ENCODE measurements at places on chromosomes 12 and 14.
A peak's percentile ranks its signal among the peaks of the same experiment; 100 is the strongest.

DNA sequence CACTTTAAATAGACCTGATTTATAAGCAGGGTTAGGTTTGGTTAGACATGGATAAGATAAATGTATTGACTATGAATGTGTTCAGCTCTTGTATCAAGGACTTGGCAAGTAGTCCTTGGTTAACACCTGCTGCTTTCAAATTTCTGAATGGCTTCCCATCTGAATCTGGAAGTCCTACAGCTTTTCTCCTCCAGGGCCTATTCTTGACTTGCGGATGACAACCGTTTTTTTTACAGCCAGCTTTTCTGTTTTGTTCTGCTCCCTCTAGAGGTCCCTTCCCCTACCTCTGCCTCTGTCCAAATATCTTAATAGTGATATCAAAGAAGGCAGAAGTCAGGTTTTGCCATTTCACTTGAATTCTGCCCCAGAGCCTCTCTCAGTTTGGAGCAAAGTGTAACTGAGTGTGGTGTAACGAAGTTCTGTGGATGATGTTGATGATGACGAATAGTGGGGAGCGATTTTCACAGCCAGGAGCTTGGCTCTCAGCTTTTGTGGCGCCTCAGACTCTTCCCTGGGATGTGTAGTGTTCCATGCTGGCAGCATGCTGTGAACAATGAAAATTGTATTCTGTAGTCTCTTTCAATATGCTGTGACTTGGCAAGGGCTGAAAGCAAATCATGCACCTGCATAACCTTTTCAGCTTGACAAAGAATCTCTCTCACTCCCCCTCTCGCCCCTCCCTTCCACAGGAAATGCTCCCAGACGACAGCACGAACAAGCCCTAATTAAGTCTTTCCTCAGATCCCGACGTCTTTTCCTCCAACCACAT, 5.0 kb upstream of the SLC4A8 start:
- DNase-seq = no peak

- DNase-seq = no peak
Measured at GRCh38 chr14:20247646-20248246, 8.7 kb downstream of the OR11H4 start.

DNA sequence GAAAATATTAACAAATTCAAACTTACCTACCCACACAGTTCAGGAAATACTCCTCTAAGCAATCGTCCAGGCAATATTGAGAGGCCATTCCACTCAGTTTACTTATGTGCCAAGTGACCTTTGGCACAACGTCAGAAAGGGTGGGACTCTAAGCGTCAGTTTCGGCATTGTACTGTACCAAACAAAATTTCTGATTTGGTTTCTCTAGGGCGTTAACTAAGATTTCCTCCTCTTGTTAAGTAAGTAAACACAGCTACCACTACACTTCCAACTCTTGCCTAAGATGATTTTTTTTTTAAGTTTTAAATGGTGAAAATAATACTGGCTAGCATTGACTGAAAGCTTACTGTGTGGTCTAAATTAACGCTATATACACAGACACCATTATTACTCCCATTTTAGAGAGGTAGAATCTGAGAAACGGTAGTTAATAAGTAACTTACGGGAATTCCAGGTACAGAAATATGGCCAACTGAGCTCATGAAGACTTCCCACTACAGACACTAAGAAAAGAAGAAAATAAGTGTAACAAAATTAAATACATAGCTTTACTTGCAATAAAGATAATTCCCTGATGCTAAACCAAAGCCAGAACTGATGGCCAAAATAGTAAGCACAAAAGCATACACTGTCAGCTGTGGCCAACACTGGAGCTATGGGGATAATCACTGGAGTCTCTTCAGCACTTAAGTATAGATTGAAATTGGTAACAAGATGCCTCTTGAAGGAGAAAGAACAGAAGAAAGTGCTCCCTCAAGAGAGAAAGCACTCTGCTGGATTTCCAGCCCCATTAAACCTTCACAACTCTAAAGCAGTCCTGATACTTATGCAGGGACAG, 76.1 kb downstream of the EPS8 start:
- no peak for DNase-seq

- no peak for DNase-seq
Measured at GRCh38 chr12:68336889-68337303, 4.7 kb upstream of the MDM1 start.

DNA sequence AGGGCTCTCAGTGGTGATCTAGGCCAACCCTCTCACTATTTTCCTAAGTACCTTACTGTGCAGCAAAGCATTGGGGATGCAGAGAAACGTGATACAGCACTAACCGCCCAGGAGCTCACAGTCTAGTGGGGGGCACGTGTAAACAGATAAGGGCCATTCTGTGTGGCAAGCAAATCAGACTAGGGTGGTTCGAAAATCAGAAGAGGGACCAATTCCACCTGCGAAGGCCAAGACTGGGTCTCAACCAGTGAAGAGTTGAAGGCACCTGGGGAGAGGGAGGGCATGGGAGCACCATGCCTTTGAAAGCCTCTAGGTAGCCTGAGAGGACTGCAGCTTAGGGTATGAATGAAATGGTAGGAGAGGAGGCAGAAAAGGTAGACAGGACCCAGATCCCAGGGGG, 2.2 kb downstream of the PITPNM2 start:
- DNase-seq = no peak

DNA sequence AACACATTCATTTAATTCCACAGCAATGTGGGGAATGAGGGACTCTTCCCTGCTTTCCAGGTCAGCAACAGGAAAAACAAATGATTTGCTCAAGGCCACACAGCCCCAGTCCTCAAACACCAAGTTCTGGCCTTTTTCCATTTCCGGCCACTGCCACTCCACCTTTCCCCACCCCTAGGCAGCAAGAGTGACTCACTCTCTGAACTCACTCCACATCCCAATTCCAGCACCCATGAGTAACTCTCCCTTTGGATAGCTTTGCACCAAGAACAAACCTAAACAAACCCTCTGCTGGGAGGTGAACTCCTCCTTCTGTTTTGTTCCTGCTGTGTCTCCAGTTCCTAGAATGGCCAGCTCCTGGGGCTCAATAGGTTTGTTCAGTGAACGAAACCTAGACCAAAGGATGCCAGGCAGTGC, 30.4 kb upstream of the PLEKHG6 start:
- peak; percentile 68 for DNase-seq

Data from COLO829 (cell line).